ENCODE measurements at places on chromosomes 5 and 9. TPM values are rescaled to one million over a fixed set of nuclear protein-coding genes. Genes with fewer than 3 reads are reported as not detected.

- peak overlapping the region; percentile 85 for H3K4me3 ChIP-seq
- no peak overlapping the region for H3K27ac ChIP-seq
- H3K27me3 ChIP-seq, result peaks cover 2% of the 10 kb centered on the region
- H3K4me1 ChIP-seq, result peaks cover 2% of the 10 kb centered on the region
- DNase-seq, result no peak
Observed at GRCh38 chr5:110727025-110727314, 499 bp upstream of the TMEM232 start.

GRCh38 chr5:178304761-178305645 is 72.4 kb upstream of the PHYKPL start:
- H3K4me3 ChIP-seq, result no peak overlapping the region
- no peaks in the 10 kb centered on the region for H3K27me3 ChIP-seq
- DNase-seq, result no peak
- no peaks in the 10 kb centered on the region for H3K4me1 ChIP-seq
- no peaks in the 10 kb centered on the region for H3K36me3 ChIP-seq

DNA sequence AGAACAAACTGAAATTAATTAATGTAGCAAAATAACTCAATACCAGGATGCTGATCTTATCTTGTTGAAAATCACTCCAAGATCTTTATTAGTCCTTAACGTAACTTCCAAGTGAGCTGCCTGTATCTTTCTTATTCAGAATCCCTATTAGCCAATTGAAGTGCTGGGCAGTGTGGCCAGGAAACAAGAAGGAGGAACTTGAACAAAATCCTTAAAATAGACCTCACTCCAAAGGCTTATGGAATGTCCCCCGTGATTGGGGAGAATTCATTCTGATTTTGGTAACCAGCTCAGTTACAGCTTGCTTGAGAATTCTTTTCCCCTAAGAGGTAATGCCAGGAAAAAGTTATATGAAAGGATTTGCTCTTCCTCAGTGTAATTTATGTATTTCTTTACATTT is 171.0 kb downstream of the DEPDC1B start:
- no peak overlapping the region for H3K27ac ChIP-seq
- H3K4me1 ChIP-seq, result peaks cover 18% of the 10 kb centered on the region
- H3K27me3 ChIP-seq, result no peaks in the 10 kb centered on the region

- no peak for DNase-seq
- H3K27ac ChIP-seq, result no peak overlapping the region
- peaks cover 15% of the 10 kb centered on the region for H3K36me3 ChIP-seq
- H3K27me3 ChIP-seq, result no peaks in the 10 kb centered on the region
- no peak overlapping the region for H3K4me3 ChIP-seq
- peaks cover 18% of the 10 kb centered on the region for H3K4me1 ChIP-seq
Observed at GRCh38 chr9:94951324-94952135, 225.0 kb downstream of the AOPEP start.

DNA sequence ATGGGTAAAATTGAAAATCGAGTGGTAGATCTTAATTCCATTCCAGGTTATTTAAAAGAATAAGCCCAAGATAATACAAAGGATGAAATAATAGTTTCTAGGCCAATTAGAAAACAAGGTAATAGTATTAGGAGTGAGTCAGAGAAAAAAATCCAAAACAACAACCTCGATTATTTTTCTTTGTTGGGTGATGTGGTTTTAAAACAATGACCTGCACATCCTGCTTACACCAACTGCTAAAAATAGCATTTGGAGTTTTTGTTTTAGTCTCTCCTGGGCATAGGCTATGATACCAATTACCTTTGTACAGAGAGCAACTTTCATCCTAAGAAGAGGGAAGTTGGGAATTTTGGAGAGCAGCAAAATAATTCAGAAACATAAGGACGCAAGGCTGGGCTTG is 101.7 kb upstream of the MYO10 start:
- no peaks in the 10 kb centered on the region for H3K4me1 ChIP-seq
- H3K36me3 ChIP-seq, result no peaks in the 10 kb centered on the region
- DNase-seq, result no peak
- no peaks in the 10 kb centered on the region for H3K27me3 ChIP-seq
- no peak overlapping the region for H3K4me3 ChIP-seq

DNA sequence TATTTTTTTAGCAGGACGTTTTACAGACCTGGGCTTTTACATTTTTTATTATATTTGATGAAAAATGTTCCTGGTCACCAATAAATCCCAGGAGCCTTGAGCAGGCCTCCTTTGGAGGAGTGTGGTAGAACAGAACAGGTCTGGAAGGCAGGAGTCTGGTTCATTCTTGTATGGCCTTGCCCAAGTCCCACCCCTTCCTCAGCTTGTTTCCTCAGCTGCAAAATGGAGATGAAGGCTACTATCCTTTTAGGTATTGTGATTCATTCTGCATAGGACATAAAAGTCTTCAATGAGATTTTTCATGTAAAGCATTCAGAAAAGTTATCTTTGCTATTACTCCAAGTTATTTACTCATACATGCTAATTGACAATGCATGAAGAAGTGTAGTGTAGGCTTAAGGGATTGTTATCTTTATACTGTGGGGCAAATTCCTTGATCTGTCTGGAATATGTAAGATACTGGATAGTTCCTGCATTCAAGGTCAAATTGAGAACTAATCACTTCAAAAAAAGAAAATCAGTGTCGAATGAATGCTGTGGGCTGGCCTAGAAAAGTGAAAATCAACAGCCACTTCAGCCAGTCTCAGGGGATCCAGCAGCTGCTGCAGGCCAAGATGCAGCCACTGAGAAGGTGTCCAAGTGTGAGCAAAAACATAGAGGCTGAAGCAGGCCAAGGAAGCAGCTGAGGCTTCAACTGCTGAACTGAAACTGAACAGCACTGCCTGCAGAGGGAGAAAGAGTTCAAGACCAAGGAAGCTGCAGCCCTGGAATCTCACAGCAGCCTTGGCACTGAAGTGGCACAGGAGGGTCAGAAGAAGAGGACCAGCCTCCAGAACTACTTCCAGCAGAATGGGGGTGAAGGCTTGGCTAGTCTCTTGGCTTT is 15.5 kb upstream of the SLC36A3 start:
- no peak for DNase-seq
- no peaks in the 10 kb centered on the region for H3K36me3 ChIP-seq
- H3K4me3 ChIP-seq, result no peak overlapping the region

DNA sequence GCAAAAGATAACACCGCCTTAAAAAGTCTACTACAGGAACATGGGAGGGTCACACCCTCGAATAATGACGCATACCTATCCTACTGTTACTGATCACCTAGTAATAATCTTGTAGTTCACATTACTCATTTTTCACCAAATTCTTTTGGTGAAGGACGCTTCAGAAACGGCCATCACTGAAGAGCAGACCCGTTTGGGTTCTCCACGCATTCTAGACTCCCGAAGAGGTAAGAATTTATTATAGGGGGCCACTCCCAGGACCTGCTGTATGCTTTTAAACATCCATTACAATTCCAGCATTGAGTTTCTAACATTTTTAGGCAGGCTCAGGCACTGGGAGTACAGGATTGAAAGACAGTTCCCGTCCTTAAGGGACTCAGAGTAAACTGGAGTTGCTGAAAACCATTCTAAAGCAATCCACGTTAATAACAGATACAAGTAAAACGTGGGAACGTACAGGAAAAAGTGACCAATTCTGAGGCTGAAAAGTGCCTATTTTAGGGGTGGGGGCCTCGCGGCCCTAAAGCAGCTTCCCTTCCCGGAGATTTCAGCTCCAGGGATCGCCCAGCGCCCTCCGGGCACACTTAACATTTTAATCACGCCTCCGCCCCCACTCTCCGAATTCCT is at the start of gene FER:
Gene FER, plus strand, starts transcription at position 124 of the 627 bp plus-strand sequence. CDS start 50,286 bp downstream, outside the sequence.
- peak within 1 kb of the TSS; percentile 94 for H3K27ac ChIP-seq
- peaks cover 2% of the 10 kb centered on the region for H3K27me3 ChIP-seq
- no peak for DNase-seq
- H3K4me3 ChIP-seq, result peak within 1 kb of the TSS; percentile 92
- peaks cover 8% of the 10 kb centered on the region for H3K36me3 ChIP-seq

GRCh38 chr5:169626779-169627178 is 10.3 kb upstream of the DOCK2 start:
- peaks cover 6% of the 10 kb centered on the region for H3K4me1 ChIP-seq
- no peak for DNase-seq

The MSMP gene
- 0.78 TPM for total RNA-seq

The SLC34A3 gene
- total RNA-seq, result not detected

The PLK2 gene
- total RNA-seq, result 10.9 TPM

The SLC30A5 gene
- 23.2 TPM for total RNA-seq

Measured in activated B cell treated with CpG ODN at 0.5 μM for 24 hours (primary cell).